Activated CD8-positive, alpha-beta memory T cell treated with anti-CD3 and anti-CD28 coated beads for 24 hours (primary cell): ENCODE measurements at places on chromosomes 1 and 21.
A peak's percentile ranks its signal among the peaks of the same experiment; 100 is the strongest.

- DNase-seq = no peak
Observed at GRCh38 chr1:56435434-56436262, 143.7 kb downstream of the PLPP3 start.

- no peak for DNase-seq
Observed at GRCh38 chr21:45465611-45466329, 60.8 kb downstream of the COL18A1 start.

DNA sequence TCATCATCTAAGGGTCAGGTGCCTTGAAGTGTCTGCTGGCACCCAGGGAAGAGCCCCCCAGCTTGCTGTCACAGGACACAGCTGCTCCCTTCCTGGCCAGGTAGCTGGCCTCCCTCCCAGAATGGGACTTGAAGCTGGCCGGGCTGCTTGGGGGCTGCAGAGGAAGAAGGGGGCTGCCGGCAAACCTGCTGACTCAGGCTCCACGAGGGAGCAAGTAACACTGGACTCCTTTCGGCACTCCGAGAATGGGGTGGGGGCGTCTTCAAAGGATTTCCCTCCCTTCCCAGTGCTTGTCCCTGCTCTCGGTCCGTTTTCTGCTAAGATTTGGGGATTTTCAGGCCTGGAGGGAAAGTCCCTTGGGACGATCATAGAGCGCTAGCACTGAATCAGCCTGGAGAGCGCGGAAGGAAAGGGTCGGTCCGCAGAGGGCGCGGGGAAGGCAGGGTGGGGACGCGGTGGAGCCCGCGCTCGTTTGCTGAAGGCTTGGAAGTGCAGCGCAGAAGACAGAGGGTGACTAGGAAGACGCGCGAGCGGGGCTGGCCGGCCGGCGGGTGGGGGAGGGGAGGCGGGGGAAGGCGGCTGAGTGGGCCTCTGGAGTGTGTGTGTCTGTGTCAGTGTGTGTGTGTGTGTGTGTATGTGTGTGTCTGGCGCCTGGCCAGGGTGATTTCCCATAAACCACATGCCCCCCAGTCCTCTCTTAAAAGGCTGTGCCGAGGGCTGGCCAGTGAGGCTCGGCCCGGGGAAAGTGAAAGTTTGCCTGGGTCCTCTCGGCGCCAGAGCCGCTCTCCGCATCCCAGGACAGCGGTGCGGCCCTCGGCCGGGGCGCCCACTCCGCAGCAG is at the start of gene CSF1:
TSS of gene CSF1 (plus strand) at position 727 of the 840 bp plus-strand sequence. CDS start 175 bp downstream, outside the sequence.
- peak; percentile 89 for DNase-seq

DNA sequence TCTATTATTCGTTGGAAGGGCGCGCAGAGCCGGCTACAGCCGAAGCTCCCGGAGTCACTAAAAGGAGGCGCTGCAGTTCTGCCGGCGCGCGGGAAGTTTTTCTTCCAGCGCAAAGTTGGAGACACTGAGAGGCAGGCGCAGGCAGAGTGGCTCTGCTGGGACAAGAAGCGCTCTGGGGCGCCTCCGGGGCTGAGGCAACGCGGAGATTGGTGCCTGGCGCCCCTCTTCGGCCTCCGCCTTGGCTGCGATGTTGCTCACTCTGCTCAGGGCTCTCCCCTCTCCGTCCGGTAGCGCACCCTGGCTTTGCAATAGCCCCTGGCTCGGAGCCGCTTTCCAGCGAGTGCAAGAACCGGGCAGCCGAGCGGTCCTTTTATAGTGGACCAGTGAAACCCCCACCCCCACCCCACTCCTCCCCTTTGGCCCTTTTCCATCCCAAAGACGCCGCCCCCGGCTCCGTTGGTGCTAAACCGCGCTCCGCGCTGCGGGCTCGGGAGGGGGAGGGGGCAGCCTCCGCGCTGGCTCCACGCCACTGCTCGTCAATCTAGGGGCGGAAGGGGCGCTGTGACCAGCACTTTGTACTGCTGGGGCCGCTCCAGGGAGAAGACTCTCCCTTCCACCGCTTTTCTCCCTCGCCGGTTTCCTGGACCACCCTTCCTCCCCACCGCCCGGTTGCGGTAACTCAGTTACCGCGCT is at the start of gene ADAMTS1:
TSS of gene ADAMTS1 (minus strand) at position 344 of the 693 bp plus-strand sequence. CDS start 455 bp downstream, outside the sequence.
- peak; percentile 65 for DNase-seq

GRCh38 chr21:28943631-28944030 is 49.0 kb downstream of the LTN1 start:
- no peak for DNase-seq

DNA sequence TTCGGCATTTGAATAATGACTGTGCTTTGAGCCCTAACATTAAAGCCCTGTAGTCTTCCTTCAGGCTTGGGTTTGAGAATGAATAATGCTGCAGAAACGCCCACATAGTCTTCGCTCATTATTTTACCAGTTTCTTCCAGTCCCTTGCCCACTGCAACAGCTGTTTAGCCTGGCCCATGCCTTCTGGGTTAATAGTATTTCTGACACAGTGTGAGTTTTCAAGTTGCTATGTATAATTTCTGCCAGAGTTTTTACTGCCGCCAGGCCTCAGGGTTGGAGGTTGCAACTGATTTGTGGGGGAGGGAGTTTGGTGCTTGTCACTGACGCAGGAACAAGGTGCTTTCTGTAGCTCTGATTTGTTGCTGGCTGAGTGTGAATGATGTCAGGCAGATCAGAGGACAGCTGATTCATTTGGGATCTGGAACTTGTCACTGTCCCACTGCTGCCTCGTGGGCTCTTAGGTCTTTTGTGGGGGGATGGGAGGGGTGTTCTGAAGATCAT is 109.8 kb downstream of the MAST2 start:
- DNase-seq = no peak

- peak; percentile 95 for DNase-seq
Observed at GRCh38 chr1:36369061-36369861, 16.5 kb downstream of the STK40 start.

DNA sequence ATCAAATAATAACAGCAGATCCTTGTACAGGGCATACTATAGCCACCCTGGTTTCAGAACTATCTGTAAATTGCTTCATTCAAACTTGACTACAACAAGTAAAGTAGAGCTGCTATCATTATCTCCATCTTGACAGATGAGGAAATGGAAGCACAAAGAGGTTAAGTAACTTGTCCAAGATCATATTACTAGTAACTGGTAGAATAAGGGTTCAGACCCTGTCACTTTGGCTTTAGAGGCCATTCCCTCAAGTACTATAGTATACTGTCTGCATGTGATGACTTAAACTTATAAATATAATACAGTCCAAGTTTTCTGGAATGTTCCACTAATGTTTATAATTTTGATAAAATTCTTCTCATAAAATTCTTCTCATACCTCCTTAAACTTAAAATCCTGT is 24.8 kb downstream of the PGM1 start:
- DNase-seq = no peak

DNA sequence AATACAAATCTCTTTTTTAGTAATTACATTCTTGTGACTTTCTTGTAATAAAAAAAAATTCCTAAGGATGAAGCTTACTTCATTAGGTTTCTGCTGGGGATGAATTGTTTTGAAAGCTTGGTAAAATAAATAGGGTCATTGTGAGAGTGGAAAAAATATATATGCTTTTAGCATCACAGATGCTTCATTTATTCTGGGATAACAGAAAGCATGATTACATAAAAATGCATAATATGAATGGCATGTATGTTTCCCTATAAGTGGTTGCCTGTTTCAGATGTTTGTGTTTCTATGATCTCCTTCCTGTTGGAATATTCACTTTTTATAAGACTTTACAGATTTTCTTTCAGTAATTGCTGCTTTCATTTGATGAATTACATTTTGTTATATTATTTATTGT is 42.3 kb downstream of the HMCN1 start:
- no peak for DNase-seq

GRCh38 chr1:167409183-167409582 is 109.1 kb downstream of the CD247 start:
- no peak for DNase-seq

DNA sequence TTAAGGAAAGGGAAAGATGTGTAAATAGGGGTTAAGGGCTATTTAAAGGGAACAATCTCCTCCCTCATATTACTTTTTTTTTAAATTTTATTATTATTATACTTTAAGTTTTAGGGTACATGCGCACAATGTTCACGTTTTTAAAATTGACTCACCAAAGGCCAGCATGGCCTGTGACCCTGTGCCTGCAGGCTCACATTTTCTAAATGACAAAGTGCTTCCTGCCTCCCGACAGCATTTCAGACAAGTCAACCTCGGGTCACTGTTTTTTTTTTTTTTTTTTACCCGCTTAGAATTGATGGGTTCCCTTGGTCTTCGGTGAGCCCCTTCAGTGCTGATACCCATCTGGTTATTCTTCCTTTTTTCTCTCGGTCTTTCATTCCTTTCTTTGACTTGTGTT is 70.4 kb upstream of the SCAF4 start:
- no peak for DNase-seq

DNA sequence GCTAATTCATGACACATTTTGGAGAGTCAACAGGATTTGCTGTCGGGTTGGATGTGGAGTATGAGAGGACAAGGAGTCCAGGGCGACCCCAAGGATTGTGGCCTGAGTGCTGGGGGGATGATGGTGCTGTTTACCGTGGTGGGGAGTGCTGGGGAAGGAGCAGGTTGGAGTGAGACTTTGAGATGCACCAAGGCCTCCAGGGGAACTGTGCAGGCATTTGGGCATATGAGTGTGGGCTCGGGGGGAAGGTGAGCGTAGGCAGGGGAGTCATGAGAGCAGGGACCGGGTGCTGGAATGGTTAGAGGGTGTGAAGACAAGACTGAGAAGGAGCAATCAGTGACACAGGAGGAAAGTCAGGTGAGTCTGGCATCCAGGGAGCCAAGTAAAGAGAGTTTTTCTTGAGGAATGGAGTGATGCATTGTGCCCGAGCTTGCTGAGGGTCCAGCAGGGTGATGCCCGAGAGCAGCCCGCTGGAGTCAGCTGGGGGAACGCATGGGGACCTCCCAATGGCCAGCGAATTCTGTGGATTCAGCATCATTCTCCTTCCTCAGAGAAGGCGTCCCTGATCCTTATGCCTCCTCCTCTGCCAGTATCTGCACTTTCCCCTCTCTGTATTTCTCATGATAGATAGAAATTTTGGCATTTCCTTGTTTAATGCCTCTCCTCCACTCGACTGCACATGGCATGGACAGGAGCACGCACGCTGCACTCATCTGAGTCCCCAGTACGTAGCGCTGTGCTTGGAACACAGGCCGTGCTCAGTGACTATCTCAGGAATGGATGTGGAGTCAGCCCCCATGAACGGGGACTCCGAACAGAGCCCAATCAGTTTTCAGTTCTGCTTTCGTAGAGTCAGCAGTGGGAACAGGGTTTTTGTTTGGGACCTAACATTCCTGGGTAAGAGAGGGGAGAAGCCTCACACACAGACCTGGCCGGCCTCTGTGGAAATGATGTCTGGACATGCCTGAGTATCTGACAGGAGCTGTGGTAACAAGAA is 52.1 kb upstream of the ETV3 start:
- no peak for DNase-seq

DNA sequence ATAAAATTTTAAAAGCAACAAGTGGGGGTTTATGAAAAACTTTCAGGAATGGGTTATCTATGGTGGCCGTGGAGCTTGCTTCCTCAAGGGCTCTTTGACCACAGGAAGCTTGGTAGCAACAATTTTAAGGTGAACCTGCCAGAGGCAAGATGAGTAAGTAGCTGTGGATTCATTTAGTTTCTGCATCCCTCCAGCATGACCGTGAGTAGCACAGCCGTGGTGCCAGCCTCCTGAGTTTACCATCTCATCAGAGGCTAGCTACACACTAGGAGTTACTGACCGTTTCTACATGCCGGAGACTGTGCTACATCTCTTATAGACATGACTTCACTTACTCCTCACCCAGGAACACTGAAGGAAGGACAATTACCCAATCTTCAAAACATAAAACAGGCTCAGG is 30.1 kb upstream of the PLEKHG5 start:
- DNase-seq = no peak

- DNase-seq = peak; percentile 83
Observed at GRCh38 chr1:41666981-41667631, 182.6 kb upstream of the EDN2 start.

DNA sequence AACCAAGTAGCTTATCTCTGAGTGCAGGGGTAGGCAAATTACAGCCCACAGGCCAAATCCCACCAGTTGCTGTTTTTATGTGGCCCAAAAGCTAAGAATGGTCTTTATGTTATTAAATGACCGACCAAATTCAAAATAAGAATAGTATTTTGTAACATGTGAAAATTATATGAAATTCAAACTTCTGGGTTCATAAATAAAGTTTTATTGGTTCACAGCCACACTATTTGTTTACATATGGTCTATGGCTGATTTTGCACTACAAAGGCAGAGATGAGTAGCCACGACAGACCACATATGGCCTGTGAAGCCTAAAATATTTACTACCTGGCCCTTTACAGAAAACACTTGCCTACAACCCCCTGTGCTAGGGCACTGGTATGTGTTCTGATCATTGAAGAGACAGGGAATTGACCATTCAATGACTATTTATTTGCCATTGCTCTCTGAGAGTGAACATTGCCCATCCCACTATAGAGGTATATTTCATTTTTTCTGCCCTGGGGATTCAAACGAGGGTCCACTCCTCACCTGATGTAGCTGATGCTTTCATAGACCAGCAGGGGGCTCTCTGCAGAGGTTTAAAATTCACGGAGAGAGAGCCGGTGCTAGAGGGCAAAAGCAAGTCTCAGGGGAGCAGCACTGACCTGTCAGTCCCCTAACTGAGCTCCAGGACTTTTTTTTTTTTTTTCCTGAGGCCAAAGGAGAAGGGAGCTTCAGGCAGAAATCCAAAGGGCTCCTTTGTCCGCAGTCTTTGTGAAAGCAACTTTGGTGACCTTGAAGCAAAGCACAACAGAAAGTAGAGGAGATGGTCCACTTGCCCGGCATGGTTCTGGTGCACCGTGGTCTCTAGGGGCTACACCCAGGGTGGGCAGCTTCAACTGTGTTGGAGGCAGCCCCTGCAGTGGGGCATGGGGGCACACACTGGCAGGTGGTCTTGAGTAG is 7.3 kb upstream of the GNL2 start:
- peak; percentile 60 for DNase-seq

- no peak for DNase-seq
Observed at GRCh38 chr1:91700332-91700731, 185.6 kb downstream of the TGFBR3 start.

- DNase-seq = no peak
Observed at GRCh38 chr1:209268479-209268878, 315.0 kb upstream of the CAMK1G start.

GRCh38 chr21:27741736-27742135 is 774.8 kb upstream of the ADAMTS5 start:
- DNase-seq = no peak

GRCh38 chr1:6208723-6209660 is 3.1 kb downstream of the RNF207 start:
- DNase-seq = peak; percentile 63

DNA sequence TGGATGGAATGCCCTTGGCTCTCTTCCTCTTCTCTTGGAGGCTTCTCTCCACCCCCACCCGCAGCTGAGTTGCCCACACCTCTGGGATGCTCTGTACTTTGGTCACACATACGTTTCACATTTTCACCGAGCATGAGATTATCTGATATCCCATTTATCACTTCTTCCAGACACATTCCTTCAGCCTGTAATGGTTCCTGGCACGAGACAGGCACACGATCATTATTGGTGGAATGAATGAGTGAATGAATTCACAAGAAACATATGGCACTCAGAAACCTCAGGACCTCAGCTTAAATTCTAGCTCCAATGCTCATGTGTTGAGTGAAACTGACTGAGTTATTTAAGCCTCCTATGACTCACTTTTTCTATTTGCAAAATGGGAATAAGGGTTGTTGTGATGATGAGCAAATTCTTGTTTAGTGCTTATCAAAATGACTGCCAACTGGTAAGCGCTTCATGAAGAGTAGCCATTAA is 242.7 kb upstream of the JUN start:
- DNase-seq = no peak
